ENCODE measurements at places on chromosomes 2 and 18. TPM values are rescaled to one million over a fixed set of nuclear protein-coding genes. Genes with fewer than 3 reads are reported as not detected.

The TTN gene
- total RNA-seq: 0.05 TPM

The TUBB8B gene
- not detected for total RNA-seq

The UGT1A9 gene
- total RNA-seq: 3.6 TPM

The SIGLEC15 gene
- total RNA-seq: 0.06 TPM

The UNC80 gene
- not detected for total RNA-seq

The REG1A gene
- not detected for total RNA-seq
